Progenitor cell of endocrine pancreas (in vitro differentiated cells): ENCODE measurements at places on chromosomes 11 and 22. TPM values are rescaled to one million over a fixed set of nuclear protein-coding genes. Genes with fewer than 3 reads are reported as not detected.

OR52A1 gene
- not detected in 2 replicates for total RNA-seq

NCAPH2 gene
- 61.6 and 66.5 TPM in 2 replicates for total RNA-seq

KCNE3 gene
- 1.0 and 1.9 TPM in 2 replicates for total RNA-seq

ME3 gene
- 6.3 and 8.6 TPM in 2 replicates for total RNA-seq

B4GALNT4 gene
- total RNA-seq: 277 and 294 TPM in 2 replicates

SLC22A9 gene
- total RNA-seq: not detected in 2 replicates

DNA sequence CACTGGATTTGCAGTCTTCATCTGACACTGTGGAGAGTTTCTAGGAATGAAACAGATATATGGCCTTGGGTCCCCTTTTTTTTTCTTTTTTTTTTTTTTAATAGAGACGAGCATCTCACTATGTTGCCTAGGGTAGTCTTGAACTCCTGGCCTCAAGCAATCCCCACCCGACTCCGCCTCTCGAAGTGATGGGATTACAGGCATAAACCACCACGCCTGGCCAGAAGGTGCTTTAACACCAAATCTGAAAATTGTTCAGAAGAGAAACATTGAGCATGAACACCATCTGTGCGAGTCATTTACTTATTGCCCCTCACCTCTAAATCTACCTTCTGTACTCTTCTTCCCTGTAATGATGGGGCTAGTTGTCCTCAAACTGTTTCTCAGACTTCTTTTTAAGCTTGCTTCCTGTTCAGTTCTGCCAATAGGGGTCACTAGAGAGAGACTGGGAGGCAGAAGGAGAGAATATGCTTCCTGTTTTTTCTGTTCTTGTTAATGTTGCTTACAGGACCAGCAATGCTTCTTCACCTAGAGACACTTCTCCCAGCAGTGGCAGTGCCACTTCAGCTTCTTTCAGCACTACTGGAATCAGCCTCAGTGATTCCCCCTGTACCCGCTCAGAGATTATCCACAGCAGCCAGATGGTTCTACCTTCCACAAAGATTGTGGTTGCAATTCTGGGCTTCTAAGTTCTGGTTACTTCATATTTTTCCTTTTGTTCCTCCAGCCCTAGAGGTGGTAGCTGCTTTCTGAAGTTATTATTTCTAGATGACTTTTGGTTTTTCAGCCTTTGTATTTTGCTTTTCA is 20.8 kb upstream of the ZBED5 start:
- no peaks in the 10 kb centered on the region for H3K27me3 ChIP-seq
- H3K27ac ChIP-seq: no peak overlapping the region
- H3K4me1 ChIP-seq: no peaks in the 10 kb centered on the region
- H3K4me3 ChIP-seq: no peak overlapping the region
- H3K36me3 ChIP-seq: peaks cover under 1% of the 10 kb centered on the region

DNA sequence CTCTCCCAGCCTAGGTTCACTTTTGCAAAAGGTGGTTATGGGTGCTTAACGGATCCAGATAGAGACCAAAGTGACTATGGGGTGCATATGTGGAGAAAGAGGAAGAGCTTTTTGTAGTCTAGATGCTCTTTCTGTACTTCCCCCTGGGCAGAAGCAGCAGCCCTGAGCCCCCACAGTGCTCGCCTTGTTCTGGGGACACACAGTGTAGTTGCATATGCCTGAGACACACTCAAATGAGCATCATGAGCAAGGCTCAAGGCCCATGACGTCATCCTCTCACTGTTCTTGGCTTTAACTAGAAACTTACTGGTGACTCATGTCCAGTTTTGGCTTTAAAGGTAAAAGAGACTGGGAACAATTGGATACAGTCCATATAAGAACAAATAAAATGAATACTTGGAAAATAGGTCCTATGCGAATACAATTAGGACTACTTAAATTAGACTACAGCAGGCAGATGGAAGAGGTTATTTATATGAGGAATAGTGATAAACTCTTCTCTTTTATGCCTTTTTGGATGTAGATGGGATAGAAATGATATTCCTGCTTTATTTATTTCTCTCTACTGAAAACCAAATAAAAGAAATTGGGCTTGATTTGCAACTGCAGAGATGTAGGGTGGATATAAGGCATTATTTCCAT is 20.1 kb upstream of the PEX26 start:
- peaks cover 3% of the 10 kb centered on the region for H3K27me3 ChIP-seq
- H3K27ac ChIP-seq: no peak overlapping the region
- peaks cover 24% of the 10 kb centered on the region for H3K4me1 ChIP-seq
- H3K36me3 ChIP-seq: peaks cover 2% of the 10 kb centered on the region
- no peak for DNase-seq
- H3K4me3 ChIP-seq: no peak overlapping the region

DNA sequence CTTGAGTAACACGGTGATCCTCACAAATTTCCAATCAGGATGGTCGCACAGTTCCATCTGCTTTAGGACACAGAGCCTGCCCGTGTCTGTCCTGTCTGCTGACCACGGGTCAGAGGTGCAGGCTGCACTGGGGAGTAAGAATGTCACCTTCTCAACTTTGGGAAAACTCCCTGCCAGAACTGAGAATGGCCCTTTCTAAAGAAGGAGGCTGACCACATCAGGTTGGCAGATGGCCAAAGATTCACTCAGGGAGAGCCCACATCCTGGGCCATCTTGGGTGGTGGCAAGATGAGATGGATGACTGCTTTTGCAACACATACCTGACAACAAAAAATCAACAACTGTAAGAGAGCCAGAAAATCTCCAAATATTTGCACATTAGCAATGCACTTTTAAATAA is 101.9 kb downstream of the IGLL1 start:
- no peak overlapping the region for H3K4me3 ChIP-seq
- H3K27ac ChIP-seq: no peak overlapping the region
- no peaks in the 10 kb centered on the region for H3K27me3 ChIP-seq
- no peaks in the 10 kb centered on the region for H3K36me3 ChIP-seq
- H3K4me1 ChIP-seq: no peaks in the 10 kb centered on the region

DNA sequence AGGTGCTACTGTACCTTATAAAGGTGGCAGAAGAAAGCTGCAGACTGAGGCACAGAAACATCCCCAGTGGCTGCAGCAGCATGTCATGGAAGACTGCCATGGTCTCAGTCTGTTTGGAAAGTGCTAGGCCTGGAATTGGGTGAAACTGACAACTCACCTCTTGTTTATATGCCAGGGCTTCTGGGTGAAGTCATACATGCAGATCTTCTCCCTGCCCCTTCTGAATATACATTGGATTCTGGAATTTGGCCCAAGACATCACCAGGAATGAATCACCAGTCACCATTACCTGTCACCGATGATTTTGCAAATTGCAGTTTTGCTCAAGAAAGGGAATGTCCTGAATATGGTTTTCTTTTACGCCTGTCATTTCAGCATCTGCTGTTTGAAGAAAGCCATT is at the start of gene PLET1:
TSS of gene PLET1 (minus strand) at position 371 of the 400 bp plus-strand sequence. CDS start at position 100, 271 bp downstream.
- no peak for DNase-seq
- no peaks in the 10 kb centered on the region for H3K36me3 ChIP-seq
- no peak within 1 kb of the TSS for H3K27ac ChIP-seq
- no peaks in the 10 kb centered on the region for H3K27me3 ChIP-seq
- peaks cover 4% of the 10 kb centered on the region for H3K4me1 ChIP-seq

DNA sequence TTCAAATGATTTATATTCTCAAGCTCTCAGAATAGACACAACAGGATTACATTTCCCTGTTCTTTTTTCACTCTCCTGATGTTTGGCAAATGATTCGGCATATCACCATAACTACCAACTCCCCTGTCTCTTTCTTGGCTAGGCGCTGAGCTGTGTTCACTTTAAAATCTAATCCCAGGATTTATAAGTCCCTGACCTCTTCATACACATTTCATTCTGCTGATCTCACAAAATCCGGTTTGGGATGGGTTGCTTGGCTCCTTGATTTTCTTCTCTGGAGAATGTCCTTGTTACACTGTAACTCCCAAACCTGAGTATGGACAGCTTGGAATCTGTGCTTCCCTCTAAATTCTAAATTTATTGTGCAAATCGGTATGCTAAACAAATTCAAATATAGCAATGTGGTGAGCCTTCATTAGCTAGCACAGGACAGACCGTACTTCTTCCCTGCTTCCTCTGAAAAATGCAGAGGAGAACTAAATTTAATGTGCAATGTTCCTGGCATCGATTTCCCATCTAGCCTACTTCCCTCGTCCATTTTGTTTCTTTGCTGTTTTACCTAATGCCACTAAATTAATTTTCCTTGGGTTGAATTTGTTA is 858.5 kb upstream of the FAT3 start:
- H3K4me1 ChIP-seq: no peaks in the 10 kb centered on the region
- H3K36me3 ChIP-seq: no peaks in the 10 kb centered on the region
- no peak overlapping the region for H3K27ac ChIP-seq
- no peak for DNase-seq
- no peak overlapping the region for H3K4me3 ChIP-seq
- H3K27me3 ChIP-seq: no peaks in the 10 kb centered on the region

GRCh38 chr22:32202539-32203180 is 2.2 kb downstream of the RFPL2 start:
- H3K27ac ChIP-seq: no peak overlapping the region
- peak; percentile 45 for DNase-seq
- H3K27me3 ChIP-seq: peaks cover 44% of the 10 kb centered on the region
- H3K4me3 ChIP-seq: peak overlapping the region; percentile 3
- H3K36me3 ChIP-seq: no peaks in the 10 kb centered on the region

DNA sequence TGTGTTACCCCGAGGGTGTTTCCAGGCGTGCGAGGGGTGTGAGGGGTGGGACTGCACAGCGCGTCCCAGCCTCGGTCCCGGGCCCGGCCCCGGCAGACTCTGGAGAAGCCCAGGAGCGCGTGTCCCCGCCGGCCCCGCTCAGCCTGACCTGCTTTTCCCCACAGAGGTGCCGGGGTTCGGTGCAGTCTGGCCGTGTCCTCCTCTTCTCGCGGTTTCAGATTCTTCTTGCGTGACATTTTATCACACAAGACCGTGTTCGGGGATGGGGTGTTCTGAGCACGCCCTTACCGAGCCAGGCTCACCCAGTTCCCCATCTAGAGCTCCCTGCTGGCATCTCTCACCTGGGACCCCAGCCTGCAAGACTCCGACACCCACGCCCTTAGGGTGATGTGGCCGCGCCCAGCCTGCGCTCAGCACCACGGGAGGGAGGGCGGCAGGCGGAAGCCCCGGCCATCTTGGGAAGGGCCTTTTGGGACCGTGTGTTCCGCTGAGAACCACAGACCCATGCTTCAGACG is 775.6 kb downstream of the BRD1 start:
- peaks cover 10% of the 10 kb centered on the region for H3K27me3 ChIP-seq
- DNase-seq: no peak
- no peaks in the 10 kb centered on the region for H3K36me3 ChIP-seq

DNA sequence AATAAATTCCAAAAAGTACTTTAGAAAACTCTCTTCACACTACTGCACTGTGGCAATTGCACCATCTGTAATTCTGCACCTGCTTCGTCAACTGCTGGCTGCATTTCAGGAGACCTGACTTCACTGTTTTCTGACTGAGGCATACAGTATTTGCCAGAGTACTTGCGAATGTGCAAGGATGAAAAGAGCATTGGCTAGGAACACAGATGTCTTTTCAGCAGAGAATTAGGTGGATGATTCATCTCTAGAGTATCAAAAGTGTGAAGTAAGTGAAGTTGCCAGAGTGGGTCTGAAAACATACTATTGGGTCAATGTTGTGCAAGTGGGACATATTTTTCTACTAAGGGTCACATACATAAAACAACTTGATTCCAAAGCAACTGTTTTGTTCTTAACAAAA is 427.5 kb upstream of the CCDC90B start:
- H3K4me1 ChIP-seq: peaks cover 14% of the 10 kb centered on the region
- no peaks in the 10 kb centered on the region for H3K27me3 ChIP-seq

GRCh38 chr11:11427542-11427941 is 74.5 kb upstream of the CSNK2A3 start:
- no peaks in the 10 kb centered on the region for H3K36me3 ChIP-seq
- no peak overlapping the region for H3K4me3 ChIP-seq
- H3K27ac ChIP-seq: no peak overlapping the region
- peaks cover 3% of the 10 kb centered on the region for H3K4me1 ChIP-seq

- peaks cover 16% of the 10 kb centered on the region for H3K27me3 ChIP-seq
- peaks cover 2% of the 10 kb centered on the region for H3K4me1 ChIP-seq
These were observed 8.7 kb upstream of the LAYN start for GRCh38 chr11:111531687-111532364.

- peak overlapping the region; percentile 94 for H3K27ac ChIP-seq
- peaks cover 66% of the 10 kb centered on the region for H3K4me1 ChIP-seq
- peak overlapping the region; percentile 63 for H3K4me3 ChIP-seq
These were observed 9.1 kb downstream of the BACE1-AS start for GRCh38 chr11:117300283-117300663.

GRCh38 chr11:42595876-42596275 is 715.9 kb upstream of the API5 start:
- no peaks in the 10 kb centered on the region for H3K4me1 ChIP-seq
- H3K27me3 ChIP-seq: no peaks in the 10 kb centered on the region
- DNase-seq: no peak
- no peak overlapping the region for H3K4me3 ChIP-seq
- H3K27ac ChIP-seq: no peak overlapping the region

- peak overlapping the region; percentile 96 for H3K27ac ChIP-seq
- H3K4me3 ChIP-seq: peak overlapping the region; percentile 87
- peak; percentile 86 for DNase-seq
- H3K4me1 ChIP-seq: peaks cover 42% of the 10 kb centered on the region
- peaks cover 4% of the 10 kb centered on the region for H3K36me3 ChIP-seq
- no peaks in the 10 kb centered on the region for H3K27me3 ChIP-seq
These were observed 444 bp upstream of the TSKU start for GRCh38 chr11:76782531-76783293.

- no peak for DNase-seq
- H3K27me3 ChIP-seq: no peaks in the 10 kb centered on the region
- H3K4me3 ChIP-seq: no peak overlapping the region
- H3K36me3 ChIP-seq: no peaks in the 10 kb centered on the region
- H3K27ac ChIP-seq: no peak overlapping the region
- peaks cover 1% of the 10 kb centered on the region for H3K4me1 ChIP-seq
These were observed 5.4 kb upstream of the APOL2 start for GRCh38 chr22:36244522-36245391.

- H3K27ac ChIP-seq: no peak overlapping the region
- no peaks in the 10 kb centered on the region for H3K27me3 ChIP-seq
- DNase-seq: no peak
- no peak overlapping the region for H3K4me3 ChIP-seq
- H3K4me1 ChIP-seq: peaks cover 31% of the 10 kb centered on the region
These were observed 59.5 kb downstream of the FAT3 start for GRCh38 chr11:92284107-92284506.
